Epithelial cell of esophagus (primary cell): ENCODE measurements at places on chromosomes 16 and 17.
A peak's percentile ranks its signal among the peaks of the same experiment; 100 is the strongest.

GRCh38 chr17:17153709-17154108 lies 52.4 kb downstream of the PLD6 start:
- no peak for DNase-seq

- DNase-seq = no peak
Measured at GRCh38 chr17:83203472-83204221, 124.2 kb downstream of the METRNL start.

DNA sequence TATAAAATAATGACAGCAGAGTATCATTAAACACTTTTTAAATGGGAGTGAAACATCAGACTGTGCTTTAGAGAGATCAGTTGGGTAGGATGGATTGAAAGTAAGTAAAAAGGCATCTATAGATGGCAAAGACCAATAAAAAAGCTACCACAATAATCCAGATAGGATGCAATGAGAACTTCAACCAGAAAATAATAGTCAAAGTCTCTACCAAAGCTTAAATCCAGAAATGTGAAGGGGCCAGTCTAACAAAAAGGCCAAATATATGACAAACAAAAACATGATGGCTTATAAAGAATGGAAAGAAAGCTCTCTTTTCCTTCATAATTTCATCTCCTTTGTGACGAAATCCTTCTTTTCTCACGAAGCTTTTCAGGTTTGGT lies 12.3 kb downstream of the KANSL1 start:
- no peak for DNase-seq

DNA sequence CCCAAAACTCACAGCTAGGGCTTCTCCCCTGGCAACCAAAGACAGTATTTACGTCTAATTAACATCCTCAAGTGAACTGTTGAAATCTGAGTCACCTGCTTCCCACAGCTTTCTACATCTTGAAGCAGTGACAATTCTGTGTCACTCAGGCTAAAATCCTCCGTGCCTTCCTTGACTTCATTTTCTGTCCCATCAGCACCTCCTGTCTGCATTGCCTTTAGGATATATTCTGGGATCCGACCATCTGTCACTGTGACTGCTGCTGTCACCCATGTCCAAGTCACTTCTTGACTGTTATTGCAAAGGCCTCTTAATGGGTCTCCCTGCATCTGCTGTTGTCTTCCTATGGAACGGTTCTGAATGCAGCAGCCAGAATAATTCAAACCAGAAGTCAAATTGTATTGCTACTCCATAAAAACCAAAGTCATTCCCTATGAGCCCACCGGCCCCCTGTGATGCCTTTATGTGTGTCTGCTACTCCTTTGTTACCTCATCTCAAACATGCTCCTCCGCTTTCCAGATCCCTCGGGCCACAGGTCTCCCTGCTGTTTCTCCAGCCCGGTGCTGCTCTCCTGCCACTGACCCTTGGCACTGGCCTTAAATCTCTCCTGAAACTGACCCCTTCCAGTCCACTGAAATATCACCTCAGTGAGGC lies 56.9 kb downstream of the WWP2 start:
- no peak for DNase-seq

DNA sequence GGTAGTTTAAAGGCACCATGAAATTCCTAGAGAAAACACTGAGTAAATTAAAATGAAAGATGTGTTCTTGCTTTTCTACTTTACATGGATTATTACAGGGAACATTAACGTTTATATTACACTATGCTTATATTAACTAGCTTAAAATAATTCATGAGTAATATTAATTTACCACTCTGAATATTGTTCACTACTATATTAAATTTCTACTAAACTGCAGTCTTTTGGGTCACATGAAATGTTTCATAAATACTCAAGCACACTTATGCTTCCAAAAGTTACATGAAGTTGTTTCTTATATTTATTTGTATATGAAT lies 3.4 kb upstream of the MAP1LC3B start:
- DNase-seq = no peak

DNA sequence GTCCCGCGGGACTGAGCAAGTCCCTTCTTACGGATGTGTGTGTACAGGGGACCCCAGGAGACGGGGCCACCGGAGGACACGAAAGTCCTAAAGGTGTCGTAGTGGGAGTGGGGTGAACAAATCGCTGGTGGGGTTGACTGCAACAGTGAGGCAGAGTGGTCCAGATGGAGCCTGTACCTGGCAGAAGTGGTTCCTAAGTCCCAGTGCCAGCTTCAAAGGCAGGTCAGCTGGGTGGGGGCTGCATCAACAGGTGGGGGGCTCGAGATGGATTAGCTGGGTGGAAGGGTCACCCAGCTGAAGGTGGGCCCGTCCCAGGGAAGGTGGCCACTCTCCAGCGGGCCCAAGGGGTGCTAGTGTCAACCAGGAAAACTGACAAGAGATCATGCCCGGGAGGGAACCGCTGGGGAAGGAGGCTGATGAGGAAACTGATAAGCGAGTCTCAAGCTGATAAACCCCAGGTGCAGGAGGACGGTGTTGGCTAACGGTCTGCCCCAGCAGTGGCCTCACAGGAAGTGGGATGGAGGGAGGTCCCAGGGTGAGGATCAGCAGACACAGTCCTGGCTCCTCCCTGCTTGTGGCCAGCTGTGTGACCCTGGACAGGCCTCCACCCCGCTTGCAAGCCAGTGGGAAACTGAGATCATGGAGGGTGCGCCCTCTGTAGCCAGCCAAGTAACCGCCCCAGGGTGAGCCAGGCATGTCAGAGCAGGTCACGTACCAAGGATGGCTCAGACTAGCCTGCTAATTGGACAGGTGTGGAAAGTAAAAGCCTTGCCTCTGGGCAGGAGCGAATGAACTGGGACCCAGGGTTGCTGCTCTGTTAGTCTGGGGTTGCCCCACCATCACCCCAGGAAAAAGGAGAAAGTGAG lies 1.0 kb downstream of the ORAI3 start:
- peak; percentile 96 for DNase-seq

- peak; percentile 92 for DNase-seq
Measured at GRCh38 chr17:47850692-47851573, at the start of gene SP6. SP6 (minus strand) TSS chr17:47851163; CDS start chr17:47848429, 2,734 bp downstream.

- DNase-seq = no peak
Measured at GRCh38 chr17:7558544-7559319, at the start of gene TNFSF13. TNFSF13 (plus strand) TSS chr17:7558750; CDS start chr17:7559040, 290 bp downstream.

GRCh38 chr16:895371-895770 lies 75.4 kb downstream of the LMF1 start:
- no peak for DNase-seq

DNA sequence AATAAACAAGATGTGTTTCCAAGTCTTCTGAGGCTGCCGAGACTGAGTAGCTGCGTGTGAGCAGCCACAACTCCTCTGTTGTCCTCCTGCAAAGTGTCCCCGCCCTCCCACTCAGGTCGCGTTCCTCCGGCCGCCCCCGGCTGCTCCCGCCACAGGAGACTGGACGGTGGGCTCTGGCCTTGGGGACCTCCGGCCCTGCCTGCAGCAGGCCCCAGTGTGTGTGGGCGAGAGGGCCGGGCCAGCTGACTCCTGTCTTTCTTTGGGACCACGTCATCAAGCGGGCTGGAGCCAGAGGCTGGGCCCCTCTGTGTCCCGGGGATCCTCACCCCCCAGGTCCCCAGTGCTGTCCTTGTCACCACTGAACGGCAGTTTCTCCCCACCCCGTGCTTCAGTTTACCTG lies 175.3 kb downstream of the NPIPB11 start:
- DNase-seq = no peak

GRCh38 chr16:86508947-86509758 lies 1.2 kb upstream of the FOXF1 start:
- DNase-seq = peak; percentile 50

GRCh38 chr17:72840019-72840418 lies 252.5 kb downstream of the SLC39A11 start:
- no peak for DNase-seq

- DNase-seq = no peak
Measured at GRCh38 chr17:17498606-17499301, 2.6 kb upstream of the RASD1 start.

DNA sequence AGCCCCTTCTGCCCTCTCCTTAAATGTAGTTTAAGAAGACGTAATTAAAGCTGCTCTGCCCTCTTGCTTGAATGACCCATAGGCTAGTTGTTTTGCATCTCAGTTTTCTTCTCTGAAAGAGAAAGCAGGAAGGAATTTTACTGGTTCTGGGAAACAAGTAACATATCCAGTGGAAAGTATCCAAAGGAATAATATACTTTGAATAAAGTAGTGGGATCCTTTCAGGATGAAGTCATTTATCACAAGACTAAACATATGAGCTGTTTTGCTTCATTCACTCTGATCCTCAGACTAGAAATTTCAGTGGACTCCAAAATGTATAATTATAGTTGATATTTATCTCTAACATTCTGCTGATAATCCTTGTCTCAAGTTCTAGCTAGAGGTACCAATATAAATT lies 1297.6 kb upstream of the GOT2 start:
- DNase-seq = no peak

DNA sequence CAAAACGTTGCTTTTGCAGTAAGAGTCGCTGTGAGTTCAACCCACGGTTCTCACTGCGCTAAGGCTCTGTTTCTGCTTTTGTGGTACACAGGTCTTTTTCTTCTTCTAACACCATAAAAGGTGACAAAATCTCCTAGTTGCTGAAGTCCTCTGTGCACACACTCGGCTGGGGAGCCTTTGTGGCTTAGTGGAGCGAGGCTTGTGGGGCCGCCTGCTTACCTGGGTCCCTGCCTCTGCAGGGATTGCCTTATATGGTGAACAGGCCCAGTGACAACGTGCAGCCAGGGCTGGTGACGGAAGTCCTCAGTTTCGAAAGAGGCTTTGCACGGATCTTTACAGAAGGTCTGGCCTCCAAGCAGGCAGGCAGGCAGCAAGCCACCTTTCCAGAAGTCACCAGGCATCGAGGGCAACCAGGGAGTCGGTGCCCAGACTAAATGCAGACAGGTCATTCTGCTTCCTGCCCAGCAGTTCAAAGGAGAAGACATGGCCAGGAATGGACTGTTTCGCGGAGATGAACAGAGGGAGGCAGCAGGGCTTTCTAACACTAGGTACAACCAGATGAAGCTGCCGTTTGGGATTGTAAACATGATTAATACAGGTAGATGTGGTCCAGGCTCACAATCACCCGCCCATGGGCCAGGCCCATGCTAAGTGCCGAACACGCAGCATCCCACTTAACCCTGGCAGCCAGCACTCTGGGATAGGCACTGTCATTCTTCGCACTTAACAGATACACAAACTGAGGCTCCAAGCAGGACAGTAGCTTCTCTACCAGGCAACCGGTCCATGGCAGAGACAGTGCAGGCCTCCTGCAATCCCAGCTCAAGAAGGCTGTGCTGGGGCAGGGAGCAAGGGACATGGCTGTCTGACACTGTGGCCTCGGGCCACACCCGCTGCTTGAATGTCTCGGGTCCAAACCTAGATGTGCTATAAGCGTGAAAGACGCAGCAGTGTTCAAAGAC lies 10.7 kb upstream of the MEAK7 start:
- DNase-seq = no peak

- DNase-seq = no peak
Measured at GRCh38 chr16:23092801-23093117, 56.5 kb downstream of the USP31 start.

GRCh38 chr16:69276148-69277115 lies 34.7 kb upstream of the VPS4A start:
- no peak for DNase-seq

- no peak for DNase-seq
Measured at GRCh38 chr17:60403523-60403810, 11.5 kb upstream of the USP32 start.

DNA sequence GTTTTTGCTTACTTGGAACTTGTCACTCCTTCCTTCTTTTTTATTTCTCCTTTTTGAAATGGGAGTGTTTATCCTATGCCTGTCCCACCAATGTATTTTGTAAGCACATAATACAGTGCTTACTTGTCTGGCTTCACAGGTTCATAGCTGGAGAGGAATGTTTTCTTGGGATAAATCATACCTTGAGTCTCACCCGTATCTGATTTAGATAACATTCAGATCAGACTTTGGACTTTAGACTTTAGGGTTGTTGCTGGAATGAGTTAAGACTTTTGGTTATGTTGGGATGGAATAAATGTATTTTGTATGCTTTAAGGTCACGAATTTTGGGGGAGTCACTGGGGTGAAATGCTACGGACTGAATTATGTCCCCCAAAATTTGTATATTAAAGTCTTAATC lies 13.0 kb upstream of the LRRC75A start:
- no peak for DNase-seq

DNA sequence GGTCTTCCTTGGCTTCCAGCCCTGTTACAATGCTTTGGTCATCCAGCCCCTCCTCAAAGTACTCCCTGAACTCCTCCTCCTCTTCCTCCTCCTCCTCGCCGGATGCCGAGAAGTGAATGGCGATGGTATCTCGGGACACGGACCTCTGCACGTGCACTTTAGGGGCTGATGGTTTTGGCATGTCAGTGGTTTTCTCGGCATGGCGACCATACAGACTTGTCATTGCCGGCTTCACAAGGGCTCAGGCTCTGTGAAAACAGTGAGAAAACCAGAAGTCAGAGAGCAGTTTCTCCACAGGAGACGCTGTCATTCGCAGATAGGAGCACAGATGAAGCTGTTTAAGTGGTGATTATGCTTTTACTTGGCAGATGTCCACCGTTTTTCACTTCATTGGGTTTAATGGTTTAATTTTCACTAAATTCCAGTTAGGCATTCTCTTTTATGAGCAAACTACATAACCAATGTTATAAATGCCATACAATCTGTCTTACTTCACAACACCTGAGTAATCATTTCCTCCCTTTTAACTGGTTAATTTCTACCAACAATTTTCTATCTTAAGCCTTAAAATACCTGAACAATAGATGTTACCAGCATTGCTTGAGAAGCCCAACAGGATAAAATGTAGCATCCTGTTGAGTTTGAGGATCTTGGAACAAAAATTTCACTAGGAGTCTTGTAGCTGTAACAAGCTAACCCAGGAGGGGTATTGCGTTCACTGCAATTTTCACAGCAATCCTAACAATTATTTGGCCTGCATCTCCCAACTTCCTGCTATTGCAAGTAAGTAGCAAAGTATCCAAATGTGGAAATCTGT lies 48.9 kb downstream of the TEX2 start:
- no peak for DNase-seq

DNA sequence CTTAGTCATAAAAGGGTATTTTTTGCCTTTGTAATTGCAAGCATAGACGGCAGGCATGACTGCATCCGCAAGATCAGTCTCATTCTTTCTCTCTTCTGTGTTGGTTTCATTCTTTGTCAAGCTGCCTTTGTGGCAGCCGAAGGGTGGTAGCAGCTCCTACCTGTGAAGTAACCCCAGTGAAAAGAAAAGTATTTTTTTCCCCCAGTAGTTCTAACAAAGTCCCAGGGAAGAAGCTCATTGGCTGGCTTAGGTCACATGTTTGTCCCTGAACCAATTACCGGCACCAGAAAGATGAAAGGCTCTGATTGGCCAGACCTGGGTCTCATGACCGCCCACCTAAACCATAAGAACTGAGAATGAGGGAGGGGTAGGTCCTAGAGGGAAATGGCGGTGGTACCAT lies 110.7 kb downstream of the RAP1GAP2 start:
- peak; percentile 32 for DNase-seq

DNA sequence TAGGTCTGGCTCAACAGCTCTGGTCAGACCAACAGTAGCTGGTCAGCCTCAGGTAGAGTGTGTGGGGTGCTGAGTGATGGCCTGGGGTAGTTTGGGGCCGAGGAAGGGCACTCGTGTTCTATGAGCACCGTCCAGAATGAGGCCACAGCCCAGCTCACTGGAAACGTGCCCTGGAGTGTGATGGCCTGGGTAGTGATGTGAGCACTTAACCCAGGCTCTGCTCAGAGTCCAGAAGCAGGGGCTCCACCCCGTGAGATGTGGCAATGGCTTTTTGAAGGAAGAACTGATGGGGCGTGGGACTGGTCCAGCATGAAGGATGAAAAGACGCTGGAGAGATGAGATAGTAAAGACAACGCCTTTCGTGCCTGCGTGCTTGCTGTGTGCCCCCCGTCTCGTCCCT lies 35.3 kb downstream of the NTN1 start:
- DNase-seq = no peak

GRCh38 chr16:9135797-9136196 lies 44.4 kb downstream of the HAPSTR1 start:
- peak; percentile 27 for DNase-seq

GRCh38 chr16:73034374-73034773 lies 13.6 kb downstream of the ZFHX3 start:
- no peak for DNase-seq
